ENCODE measurements at places on chromosomes 2 and 18.

DNA sequence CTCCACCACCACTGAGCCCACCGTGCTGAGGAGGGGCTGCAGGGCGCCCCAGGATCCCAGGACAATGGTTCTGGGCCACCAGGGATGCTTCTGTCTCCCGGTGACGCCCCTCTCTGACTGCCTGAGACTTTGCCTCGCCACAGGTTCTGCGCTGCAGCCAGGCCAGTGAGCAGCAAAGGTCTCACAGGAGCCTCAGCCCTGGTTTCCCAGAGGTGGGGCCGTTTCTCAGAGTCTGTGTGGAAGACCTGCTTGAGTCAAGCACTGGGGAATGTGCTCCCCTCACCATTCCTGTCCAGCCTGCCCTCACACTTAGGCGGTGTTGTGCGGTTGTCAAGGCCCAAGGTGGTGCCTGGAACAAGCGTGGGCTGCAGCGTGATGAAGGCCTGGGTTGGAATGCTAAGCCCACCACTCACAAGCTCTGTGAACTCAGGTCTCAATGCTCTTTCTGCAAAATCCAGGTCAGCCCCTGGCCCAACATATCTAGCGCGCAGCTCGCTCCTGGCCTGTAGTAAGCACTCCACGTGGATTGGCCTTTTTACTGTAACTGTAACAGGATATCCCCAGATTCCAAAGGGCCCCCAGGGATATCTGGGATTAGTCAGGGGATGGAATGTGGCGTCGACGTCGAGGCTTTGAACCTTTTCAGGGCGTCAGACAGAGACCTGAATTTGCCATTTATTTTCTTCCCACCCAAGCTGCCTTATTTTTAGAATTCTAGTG lies 47.6 kb downstream of the PLB1 start:
- no peak overlapping the region for H3K4me3 ChIP-seq
- no peaks in the 10 kb centered on the region for H3K36me3 ChIP-seq
- H3K27ac ChIP-seq, result no peak overlapping the region
- H3K4me1 ChIP-seq, result peaks cover 11% of the 10 kb centered on the region
- no peak for DNase-seq
- H3K27me3 ChIP-seq, result no peaks in the 10 kb centered on the region

- H3K36me3 ChIP-seq, result no peaks in the 10 kb centered on the region
- DNase-seq, result peak; percentile 5
- H3K4me3 ChIP-seq, result no peak overlapping the region
- no peak overlapping the region for H3K27ac ChIP-seq
- no peaks in the 10 kb centered on the region for H3K27me3 ChIP-seq
Observed at GRCh38 chr2:188937228-188938220, 36.6 kb upstream of the COL3A1 start.

DNA sequence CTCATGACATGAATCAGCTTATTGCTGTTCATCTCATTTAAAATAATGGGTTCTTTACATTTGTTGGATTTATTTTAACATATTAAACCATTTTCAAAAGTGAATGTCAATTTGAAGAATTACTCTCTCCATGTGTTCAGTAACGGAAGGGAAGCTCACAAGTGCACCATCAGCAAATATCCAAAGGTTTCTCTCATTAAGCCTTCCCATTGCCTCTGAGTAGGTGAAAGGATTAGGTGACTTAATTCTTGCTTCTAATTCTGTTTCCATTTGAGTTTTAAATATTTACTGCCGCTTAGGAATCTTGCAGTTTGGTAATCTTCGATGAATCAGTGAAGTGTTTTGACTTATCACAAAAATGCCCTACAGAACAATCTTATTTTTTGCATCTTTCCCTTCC lies 145.1 kb upstream of the NYAP2 start:
- no peaks in the 10 kb centered on the region for H3K36me3 ChIP-seq
- no peak for DNase-seq
- no peaks in the 10 kb centered on the region for H3K4me1 ChIP-seq
- H3K27me3 ChIP-seq, result no peaks in the 10 kb centered on the region

GRCh38 chr2:32229635-32230034 lies 35.1 kb downstream of the NLRC4 start:
- H3K27ac ChIP-seq, result no peak overlapping the region
- H3K4me1 ChIP-seq, result peaks cover 11% of the 10 kb centered on the region
- no peaks in the 10 kb centered on the region for H3K36me3 ChIP-seq
- H3K4me3 ChIP-seq, result no peak overlapping the region
- no peaks in the 10 kb centered on the region for H3K27me3 ChIP-seq
- DNase-seq, result no peak

GRCh38 chr18:77003316-77003715 lies 129.3 kb downstream of the MBP start:
- no peak for DNase-seq
- no peaks in the 10 kb centered on the region for H3K27me3 ChIP-seq
- no peak overlapping the region for H3K27ac ChIP-seq
- H3K36me3 ChIP-seq, result no peaks in the 10 kb centered on the region
- 0 out of 2 replicates have a peak, but pooled peaks cover 4% of the 10 kb centered on the region for H3K4me1 ChIP-seq

- H3K4me1 ChIP-seq, result peaks cover 24% of the 10 kb centered on the region
- H3K27ac ChIP-seq, result peak overlapping the region; percentile 36
- peak overlapping the region; percentile 79 for H3K4me3 ChIP-seq
- H3K36me3 ChIP-seq, result no peaks in the 10 kb centered on the region
- H3K27me3 ChIP-seq, result no peaks in the 10 kb centered on the region
- DNase-seq, result peak; percentile 62
Observed at GRCh38 chr2:120736624-120737339, 1.1 kb downstream of the GLI2 start.

- H3K4me3 ChIP-seq, result no peak overlapping the region
- H3K27ac ChIP-seq, result no peak overlapping the region
- peaks cover 7% of the 10 kb centered on the region for H3K4me1 ChIP-seq
- H3K36me3 ChIP-seq, result no peaks in the 10 kb centered on the region
Observed at GRCh38 chr2:160994141-160995002, 165.9 kb upstream of the TANK start.

GRCh38 chr2:232460171-232460570 lies 4.2 kb downstream of the ALPI start:
- no peaks in the 10 kb centered on the region for H3K36me3 ChIP-seq
- H3K27me3 ChIP-seq, result peaks cover 11% of the 10 kb centered on the region
- no peak for DNase-seq
- H3K4me3 ChIP-seq, result no peak overlapping the region

- no peaks in the 10 kb centered on the region for H3K36me3 ChIP-seq
- peak overlapping the region; percentile 79 for H3K4me3 ChIP-seq
- H3K27ac ChIP-seq, result no peak overlapping the region
Observed at GRCh38 chr2:219159771-219160185, 837 bp downstream of the NHEJ1 start.

DNA sequence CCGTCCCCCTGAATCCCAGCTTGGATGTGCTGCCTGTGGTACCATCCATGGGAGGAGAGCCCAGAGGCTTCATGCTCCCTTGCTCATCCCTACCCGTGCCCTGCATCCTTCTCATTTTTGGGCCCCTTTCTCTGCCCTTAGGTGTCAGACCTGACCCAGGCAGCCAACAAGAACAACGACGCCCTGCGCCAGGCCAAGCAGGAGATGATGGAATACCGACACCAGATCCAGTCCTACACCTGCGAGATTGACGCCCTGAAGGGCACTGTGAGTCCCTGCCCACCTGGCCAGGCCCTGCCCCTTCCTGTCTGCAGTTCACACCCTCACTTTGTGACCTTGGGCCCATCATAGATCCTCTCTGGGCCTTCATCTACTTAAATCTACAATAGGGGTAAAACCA lies 2.5 kb downstream of the DES start:
- no peaks in the 10 kb centered on the region for H3K27me3 ChIP-seq
- H3K36me3 ChIP-seq, result no peaks in the 10 kb centered on the region
- H3K4me1 ChIP-seq, result no peaks in the 10 kb centered on the region
- no peak overlapping the region for H3K4me3 ChIP-seq
- no peak for DNase-seq
- H3K27ac ChIP-seq, result no peak overlapping the region

DNA sequence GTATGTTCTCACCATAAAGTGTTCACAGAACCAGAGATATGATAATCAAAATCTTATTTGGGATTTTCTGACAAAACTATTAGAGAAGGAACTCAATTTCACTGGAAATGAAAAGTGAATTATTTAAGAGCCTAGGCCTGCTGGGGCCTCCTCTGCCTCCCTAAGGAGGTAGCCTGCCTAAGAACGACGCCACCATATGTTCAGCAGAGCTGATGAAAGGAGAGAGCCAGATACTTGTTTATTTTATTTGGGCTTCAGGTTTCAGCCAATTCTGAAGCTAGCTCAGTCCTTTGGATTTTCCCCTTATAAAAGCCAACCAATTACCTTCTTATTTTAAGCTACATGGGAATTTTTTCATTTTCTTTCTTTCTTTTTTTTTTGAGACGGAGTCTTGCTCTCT lies 433.1 kb upstream of the MAP2 start:
- no peak for DNase-seq
- no peaks in the 10 kb centered on the region for H3K36me3 ChIP-seq
- no peaks in the 10 kb centered on the region for H3K4me1 ChIP-seq
- no peak overlapping the region for H3K4me3 ChIP-seq
- no peak overlapping the region for H3K27ac ChIP-seq

DNA sequence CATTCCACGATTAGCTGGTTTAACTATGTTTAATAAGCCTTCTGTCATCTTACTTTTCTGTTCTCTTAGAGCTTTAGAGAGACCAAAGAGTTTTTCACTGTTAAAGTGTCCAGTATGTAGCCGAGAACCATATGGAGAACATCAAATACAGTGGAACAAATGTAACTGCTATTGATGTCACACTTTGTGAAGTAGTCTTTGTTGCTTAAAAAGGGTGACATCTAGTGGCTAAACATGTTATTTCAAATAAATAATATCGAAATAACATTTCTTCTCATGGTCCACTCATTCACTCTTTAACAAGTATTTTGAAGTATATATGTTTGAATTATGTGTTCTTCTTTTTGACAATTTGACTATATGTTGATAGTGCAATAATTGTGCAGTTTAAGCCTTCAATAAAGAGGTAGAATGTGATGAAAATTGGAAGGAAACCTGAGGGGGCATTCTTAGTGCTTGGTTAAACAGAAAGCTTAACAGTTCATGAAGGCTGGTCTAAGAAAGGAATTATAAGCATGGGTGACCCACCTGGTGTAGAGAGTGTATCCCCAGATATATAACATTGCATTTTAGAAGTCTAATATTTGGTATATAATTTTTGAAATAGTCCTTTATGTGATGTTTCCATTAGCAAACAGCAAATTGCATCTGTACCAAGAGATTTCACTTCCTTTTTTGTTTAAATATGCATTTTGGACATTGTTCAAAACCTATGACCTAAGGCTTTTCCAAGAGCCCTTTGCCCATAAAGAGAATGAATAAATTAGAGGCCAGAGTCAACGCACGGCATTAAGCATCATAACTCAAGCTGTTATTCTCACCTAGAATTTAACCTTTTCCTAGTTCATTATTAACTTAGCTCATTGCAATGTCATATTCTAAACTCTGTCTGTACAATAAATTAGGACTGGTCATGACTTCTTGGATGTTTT lies 112.1 kb downstream of the KYNU start:
- H3K4me3 ChIP-seq, result no peak overlapping the region
- H3K4me1 ChIP-seq, result no peaks in the 10 kb centered on the region
- H3K36me3 ChIP-seq, result no peaks in the 10 kb centered on the region
- H3K27me3 ChIP-seq, result no peaks in the 10 kb centered on the region
- no peak overlapping the region for H3K27ac ChIP-seq
- peak; percentile 61 for DNase-seq

DNA sequence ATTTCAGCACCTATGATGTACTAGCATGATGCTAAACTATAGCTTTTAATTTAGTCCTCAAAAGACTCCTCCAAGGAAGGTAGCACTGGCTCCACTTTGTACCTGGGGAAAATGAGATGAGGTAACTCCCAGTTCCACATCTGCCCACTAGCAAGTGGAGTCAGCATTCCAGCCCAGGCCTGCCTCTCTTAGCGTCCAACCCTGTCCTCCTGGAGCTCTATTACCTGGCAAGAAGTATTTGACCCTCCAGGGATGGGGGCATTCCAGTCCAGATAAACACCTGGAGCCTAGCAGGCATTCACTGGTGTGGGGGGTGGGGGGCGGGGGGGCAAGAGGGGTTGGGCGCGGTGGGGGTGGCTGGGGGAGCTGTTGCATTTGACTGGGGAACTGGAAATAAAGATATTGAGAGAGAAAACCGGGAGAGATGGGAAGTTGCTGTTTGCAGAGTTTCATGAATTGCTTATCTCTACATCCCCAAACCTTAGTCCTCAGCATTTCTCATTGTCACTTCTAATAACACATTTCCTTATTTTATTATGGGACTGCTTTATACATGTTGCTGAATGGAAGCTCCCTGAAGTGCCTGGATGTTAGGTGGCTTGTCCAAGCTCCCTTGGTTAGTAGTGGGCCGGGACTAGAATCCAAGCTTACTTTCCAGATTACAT lies 22.0 kb upstream of the FZD5 start:
- no peaks in the 10 kb centered on the region for H3K36me3 ChIP-seq
- H3K4me3 ChIP-seq, result no peak overlapping the region
- no peak for DNase-seq
- H3K4me1 ChIP-seq, result peaks cover 12% of the 10 kb centered on the region
- H3K27me3 ChIP-seq, result no peaks in the 10 kb centered on the region

- no peaks in the 10 kb centered on the region for H3K36me3 ChIP-seq
- no peak for DNase-seq
- no peaks in the 10 kb centered on the region for H3K4me1 ChIP-seq
- H3K27me3 ChIP-seq, result no peaks in the 10 kb centered on the region
Observed at GRCh38 chr2:235605312-235606003, 111.6 kb downstream of the AGAP1 start.

- peaks cover 73% of the 10 kb centered on the region for H3K27me3 ChIP-seq
- no peak for DNase-seq
- H3K4me1 ChIP-seq, result no peaks in the 10 kb centered on the region
- H3K27ac ChIP-seq, result no peak overlapping the region
Observed at GRCh38 chr18:76264198-76264875, 230.7 kb downstream of the ZNF516 start.

DNA sequence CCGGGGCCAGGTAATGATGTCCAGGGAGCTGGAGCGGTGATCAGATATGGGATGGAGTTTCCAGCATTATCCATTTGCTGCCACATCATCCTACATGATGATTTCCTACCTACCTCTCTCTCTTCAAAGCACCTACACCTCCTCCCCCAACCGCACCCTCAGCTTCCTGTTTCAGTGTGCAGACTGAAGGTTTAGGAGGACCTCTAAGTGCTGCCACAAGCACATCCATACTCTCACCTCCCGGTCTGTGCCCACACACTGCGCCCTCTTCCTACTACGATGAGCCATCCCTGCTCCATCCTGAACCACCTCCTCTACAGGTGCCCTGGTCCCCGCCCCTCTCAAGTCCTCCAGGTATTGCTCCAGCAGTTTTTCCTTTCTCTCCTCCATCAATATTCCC lies 123.7 kb downstream of the ALPK2 start:
- no peaks in the 10 kb centered on the region for H3K27me3 ChIP-seq
- no peak overlapping the region for H3K27ac ChIP-seq
- DNase-seq, result no peak

DNA sequence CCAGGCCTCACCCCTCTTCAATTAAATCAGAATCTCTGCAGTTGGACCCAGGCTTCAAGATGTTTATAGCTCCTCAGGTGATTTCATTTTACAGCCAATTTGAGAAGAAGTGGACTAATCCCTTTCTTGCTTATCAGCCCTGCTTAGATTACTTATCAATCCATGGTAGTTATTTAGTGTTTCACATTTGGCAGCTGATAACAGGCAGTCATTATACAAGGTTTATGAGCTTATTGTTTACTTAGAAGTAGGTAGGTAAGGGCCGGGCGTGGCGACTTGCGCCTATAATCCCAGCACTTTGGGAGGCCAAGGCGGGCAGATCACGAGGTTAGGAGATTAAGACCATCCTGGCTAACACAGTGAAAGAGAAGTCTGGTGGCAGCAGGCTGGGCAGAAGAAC lies 237.5 kb downstream of the CTNNA2 start:
- no peaks in the 10 kb centered on the region for H3K27me3 ChIP-seq
- no peak for DNase-seq
- no peaks in the 10 kb centered on the region for H3K36me3 ChIP-seq
- no peak overlapping the region for H3K27ac ChIP-seq

GRCh38 chr2:62016957-62017356 lies 111.5 kb downstream of the COMMD1 start:
- H3K27me3 ChIP-seq, result no peaks in the 10 kb centered on the region
- no peak overlapping the region for H3K4me3 ChIP-seq
- DNase-seq, result no peak
- no peak overlapping the region for H3K27ac ChIP-seq
- H3K4me1 ChIP-seq, result no peaks in the 10 kb centered on the region
- no peaks in the 10 kb centered on the region for H3K36me3 ChIP-seq
